ENCODE measurements at places on chromosomes 3 and 15.

- no peak for DNase-seq
Observed at GRCh38 chr15:84910928-84911623, 26.6 kb downstream of the SLC28A1 start.

GRCh38 chr3:44902628-44903027 is 28.2 kb downstream of the TGM4 start:
- DNase-seq, result no peak

GRCh38 chr15:51621155-51621765 is 1.3 kb downstream of the DMXL2 start:
- peak; percentile 46 for DNase-seq

- no peak for DNase-seq
Observed at GRCh38 chr3:152054315-152054714, 180.9 kb downstream of the SUCNR1 start.

DNA sequence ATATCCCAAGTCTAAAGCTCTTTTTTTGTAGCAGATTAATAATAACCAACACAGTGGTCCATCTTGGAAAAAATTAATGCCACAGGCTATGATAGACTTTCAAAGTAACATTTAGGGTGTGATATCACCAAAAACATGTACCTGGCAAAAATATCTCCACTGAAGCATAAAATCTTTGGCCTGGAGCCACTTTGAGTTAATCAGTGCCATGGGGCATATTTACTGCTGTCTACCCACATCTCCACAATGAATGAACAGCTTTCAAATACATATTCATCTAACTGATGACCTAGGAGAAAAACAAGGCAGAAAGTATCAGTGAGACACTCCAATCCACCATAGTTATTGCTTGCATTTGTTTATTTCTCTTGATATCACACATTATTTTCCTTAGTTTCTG is 296.0 kb upstream of the MDFIC2 start:
- DNase-seq, result no peak

Measured in suppressor macrophage (primary cell).